Activated T-cell treated with anti-CD3 and anti-CD28 coated beads, Interleukin-2, amount 50 U/mL, for 48 hours (primary cell): ENCODE measurements at places on chromosomes 7 and 10.
A peak's percentile ranks its signal among the peaks of the same experiment; 100 is the strongest.

- peak; percentile 43 for DNase-seq
These were observed at the start of gene FKBP9 for GRCh38 chr7:32957326-32958045. Gene FKBP9 (plus strand): TSS chr7:32957440. CDS start chr7:32957574, 134 bp downstream.

- DNase-seq, result no peak
These were observed 15.5 kb downstream of the ARHGAP12 start for GRCh38 chr10:31912898-31913850.

DNA sequence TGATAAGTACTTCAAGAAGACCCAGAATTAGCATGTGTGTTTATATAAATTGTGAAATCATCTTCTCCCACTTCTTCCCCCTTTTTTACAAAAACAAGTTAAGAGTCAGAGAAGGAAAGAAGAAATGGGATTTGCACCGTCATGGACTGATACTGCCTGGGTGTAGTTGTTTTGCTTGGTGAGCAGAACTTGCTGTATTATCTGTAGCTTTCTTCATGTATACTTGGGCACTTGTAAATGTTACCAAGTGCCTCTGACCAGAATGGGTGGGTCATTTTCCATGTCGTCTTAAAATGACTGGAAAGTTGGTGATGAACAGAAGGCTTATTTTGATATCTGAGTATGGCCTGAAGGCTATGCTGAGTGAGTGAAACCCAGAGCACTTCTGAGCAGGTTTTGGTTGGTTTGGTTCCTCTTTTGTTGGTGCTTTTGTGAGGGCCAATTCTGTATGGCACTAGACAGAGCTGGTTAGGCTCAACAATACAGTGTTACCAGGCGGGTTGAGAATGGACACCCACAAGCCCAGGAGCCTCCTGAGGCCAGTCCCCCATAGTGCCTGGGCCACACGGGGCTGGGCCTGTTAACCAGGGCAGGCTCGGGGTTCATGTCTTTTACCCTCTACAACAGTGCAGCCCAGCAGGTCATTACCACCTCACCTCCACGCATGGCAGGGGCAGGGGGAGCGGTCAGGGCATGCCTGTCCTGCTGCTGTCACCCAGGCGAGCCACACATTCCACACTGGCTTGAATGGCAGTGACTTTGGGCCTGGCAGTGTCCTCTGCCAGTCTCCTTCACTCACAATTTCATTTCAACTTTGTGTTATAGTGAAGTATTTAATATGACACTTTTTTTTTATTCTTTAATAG, 115.1 kb downstream of the CCNY start:
- DNase-seq, result no peak

GRCh38 chr7:29815181-29816105, 9.1 kb downstream of the WIPF3 start:
- no peak for DNase-seq

- DNase-seq, result no peak
These were observed 12.8 kb downstream of the FLNC start for GRCh38 chr7:128842674-128843641.

DNA sequence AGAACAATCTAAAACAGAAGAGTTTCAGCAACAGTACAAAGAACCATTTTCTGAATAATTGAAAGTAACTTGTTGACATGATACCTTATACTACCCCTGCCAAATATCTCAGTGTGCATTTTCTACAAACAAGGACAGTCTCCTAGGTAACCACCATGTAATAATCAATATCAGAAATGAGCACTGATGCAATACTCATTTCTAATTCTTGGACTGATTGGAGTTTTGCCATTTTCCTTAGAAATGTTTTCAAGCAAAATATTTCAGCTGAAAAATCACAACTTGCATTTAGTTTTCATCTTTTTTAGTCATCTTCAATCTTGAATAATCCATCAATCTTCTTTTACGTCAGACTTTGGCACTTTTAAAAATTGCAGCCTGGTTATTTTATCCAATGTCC, 420.2 kb downstream of the CDC14C start:
- DNase-seq, result no peak

DNA sequence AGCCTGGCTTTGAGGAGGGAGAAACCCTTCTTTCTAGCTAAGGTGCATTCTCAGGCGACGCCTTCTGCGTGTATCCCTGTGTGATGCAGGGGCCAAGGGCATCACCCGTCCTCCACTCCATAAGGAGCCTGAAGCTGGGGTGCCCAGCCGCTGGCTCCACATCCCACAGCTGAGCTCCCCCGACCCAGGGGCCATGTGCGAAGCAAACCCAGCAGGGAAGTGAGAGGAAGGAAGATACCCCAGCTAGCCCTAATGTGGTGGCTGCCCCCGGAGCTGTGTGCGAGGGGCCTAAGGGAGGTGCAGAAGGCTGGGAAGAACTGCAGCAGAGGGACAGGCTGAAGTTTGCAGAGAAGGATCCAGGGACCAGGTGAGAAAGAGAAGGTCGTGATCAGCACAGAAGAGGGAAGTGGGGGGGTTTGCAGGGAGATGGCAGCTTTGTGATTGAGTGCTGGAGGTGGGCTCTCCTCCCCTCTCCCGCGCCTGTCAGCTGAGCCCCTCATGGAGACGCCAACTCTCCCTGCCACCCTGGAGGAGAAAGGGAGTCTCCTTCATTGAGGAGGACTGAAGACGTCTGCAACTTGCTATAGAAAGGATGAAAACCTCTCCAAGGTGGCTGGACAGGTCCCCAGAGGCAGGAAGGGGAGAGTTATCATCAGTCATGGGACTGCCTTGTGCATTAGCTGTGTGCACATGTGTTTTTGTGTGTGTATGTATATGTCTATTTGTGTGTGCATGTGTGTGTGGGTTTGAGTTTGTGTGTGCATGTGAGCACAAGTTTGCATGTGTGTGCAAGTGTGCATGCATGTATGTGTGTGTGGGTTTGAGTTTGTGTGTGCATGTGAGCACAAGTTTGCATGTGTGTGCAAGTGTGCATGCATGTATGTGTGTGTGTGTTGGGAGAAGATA, 3.5 kb upstream of the CALML5 start:
- no peak for DNase-seq

DNA sequence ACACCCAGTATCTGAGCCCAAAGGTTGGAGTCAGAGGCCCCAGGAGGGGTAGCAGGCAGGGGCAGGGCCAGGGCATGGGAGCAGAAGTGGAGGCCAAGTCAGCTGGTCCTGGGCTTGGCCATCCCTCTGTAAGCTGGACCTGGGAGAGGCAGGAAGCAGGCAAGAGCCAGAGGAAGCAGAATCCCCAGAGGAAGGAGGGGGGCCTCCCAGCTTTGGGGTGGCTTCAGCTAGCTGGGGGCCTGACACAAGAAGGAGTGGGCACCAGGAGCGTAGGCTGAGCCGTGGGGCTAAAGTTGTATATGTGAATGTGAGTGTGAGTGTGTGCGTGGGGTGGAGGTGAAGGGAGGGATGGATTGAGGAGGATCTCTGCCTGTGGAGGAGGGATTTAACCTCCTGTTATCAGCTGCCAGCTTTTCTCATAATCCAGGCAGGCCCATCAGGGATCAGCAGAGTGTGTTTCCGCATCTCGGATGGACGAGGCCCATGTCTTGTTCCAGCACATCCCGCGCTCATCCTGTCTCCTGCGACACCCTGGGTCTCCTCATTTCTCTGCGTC, 54.0 kb downstream of the NEURL1 start:
- DNase-seq, result no peak

- no peak for DNase-seq
These were observed 42.2 kb upstream of the SLC29A3 start for GRCh38 chr10:71276873-71277272.

DNA sequence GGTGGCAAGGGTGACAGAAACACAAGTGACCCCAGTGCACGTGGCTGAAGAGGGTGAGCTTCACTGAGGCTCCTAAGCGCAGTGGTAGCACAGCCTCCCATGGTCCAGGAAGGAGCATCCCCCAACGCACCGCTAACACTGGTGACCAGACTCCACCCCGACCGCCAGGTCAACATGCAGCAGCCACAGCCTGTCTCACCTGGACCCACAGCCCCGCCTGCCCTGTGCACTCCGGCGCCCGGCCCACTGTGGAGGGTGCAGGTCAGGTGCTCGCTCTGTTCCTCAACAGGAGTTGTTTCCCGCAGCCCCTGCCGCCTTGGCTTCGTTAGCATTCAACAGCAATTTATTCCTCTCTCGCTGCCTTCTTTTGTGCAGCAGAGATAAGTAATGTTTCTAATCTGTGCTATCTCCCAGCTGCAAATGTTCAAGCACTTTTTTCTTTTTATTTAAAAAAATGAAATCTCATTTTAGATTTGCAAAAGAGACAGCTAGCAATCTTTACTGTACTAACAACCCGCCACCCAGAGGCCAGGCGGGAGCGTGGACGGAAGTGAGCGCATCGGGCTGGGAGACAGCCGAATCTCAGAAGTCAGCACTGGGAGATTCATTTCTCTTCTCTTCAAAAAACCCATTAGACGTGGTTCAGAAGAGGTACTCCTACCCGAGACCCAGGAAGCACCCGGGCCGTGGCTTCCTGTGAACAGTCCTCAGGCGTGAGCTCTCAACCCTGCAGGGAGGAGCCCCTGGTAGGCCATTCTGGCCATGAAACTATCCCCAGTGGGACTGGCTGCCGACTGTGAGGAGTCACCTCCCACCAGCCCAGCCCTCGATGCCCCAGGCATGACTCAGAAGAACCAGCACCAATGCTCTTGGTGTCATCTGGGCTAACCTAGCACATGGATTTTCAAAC, 133.4 kb downstream of the MAD1L1 start:
- peak; percentile 54 for DNase-seq

- no peak for DNase-seq
These were observed 46.8 kb downstream of the NRAP start for GRCh38 chr10:113617086-113617485.

GRCh38 chr7:134669388-134669787, 22.7 kb downstream of the BPGM start:
- no peak for DNase-seq

GRCh38 chr7:94440451-94441039, 45.9 kb downstream of the COL1A2 start:
- DNase-seq, result no peak

DNA sequence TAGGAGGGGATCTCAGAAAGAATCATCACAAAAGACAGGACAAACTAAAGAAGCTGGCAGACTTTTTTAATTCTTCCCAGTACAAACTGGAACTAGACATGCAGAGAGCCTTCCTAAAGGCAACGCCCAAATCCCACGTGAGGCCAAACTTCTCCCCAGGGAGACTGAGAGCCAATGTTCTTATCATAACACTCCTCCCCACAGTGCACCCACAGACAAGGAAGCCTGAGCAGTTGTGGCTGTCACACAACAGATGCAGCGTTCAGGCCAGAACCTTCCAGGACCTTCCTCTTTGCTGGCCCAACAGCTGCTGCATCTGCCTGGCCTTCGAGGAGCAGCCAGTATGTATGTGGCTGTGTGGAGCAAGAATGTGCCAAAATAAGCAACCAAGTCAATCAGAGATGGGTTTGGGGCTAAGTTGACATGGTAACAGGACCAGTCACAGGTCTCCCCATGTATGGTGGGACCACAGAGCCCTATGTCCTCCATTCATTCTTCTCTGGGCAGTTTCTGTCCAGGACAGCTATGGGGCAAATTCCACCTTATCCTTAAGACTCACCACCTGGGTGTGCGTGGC, 34.9 kb downstream of the SRPK2 start:
- peak; percentile 26 for DNase-seq

DNA sequence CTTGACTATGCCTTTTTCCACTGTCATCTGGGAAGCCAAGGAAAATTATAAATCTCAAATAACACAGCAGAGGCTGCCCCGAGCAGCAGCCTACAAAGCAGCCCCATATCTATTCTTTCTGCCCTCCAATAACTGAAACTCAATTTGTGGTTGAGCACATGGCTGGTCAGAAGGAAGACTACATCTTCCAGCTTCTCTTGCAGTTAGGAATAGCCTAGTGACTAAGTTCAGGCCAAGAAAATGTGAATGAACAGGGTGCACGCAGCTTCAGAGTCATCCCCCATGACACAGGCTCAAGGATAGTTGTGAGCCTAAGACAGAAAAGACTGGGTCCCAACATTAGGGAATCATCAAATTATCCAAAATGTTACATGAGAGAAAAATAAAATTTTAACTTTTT, 42.3 kb downstream of the CHCHD3 start:
- no peak for DNase-seq

DNA sequence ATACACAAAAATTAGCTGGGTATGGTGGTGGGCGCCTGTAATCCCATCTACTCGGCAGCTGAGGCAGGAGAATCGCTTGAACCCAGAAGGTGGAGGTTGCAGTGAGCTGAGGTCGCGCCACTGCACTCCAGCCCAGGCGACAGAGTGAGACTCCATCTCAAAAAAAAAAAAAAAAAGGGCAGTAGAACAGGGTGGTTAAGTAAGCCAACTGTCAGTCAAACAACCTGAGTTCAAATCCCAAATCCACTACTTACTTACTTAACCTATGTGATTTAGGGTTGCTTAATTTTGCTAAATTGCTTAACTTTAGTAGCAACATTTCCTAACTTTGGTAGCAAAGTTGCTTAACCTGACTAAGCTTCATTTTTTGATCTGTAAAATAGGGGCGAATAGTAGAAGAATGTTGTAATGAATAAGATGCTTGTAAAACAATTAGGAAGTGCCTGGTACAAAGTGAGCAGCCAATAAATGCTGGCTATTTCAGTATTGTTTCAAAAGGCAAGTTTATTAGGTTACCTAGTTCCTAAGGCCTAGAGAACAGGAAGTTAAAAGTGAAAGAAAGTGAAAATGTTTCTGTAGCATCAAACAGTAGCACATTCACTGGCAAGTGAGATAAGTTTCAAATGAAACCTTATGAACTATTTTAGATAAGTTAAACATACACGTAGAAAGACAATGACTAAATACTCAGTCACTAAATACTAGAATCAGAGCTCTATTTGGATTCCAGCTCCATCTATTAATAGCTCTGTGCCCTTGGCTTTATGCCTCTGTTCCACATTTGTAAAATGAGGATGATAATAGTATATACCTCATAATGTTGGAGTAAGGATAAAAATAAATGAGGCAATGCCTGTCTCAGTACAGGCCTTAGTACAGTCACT, 64.3 kb downstream of the HOXA1 start:
- no peak for DNase-seq

GRCh38 chr7:35003679-35004303, 33.5 kb downstream of the DPY19L1 start:
- no peak for DNase-seq

DNA sequence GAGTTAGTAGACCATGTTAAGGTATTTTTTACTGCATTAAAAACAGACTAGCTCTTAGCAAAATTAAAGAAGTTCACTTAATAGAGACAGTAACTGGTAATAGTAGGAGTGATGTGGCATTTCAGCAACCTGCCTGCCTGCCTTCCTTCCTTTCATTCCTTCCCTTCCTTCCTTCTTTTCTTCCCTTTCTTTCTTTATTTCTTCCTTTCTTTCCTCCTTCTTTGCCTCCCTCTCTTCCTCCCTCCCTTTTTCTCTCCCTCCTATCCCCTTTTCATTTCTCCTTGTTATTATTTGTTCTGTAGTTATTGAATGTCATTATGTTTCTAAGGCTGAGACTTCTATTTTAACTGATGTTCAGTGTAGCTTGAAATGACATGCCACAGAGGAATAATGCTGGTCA, 146.5 kb upstream of the WNT16 start:
- no peak for DNase-seq

DNA sequence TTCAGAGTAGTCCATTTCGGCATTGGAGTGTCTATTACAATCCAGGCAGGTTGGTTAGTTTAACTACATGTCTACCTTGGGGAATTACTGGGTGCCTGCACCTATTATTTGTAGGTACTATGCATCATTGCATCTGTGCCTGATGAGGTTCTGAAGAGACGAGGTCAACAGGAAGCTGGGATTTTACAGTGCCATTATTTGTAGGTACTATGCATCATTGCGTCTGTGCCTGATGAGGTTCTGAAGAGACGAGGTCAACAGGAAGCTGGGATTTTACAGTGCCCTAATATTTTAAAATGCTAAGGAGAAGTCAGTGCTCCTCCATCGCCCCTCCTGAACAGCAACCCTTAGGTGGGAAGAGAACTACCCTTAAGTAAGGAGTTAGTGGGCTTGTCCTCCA, 41.7 kb downstream of the NPY start:
- no peak for DNase-seq
